Activated CD4-positive, alpha-beta T cell treated with anti-CD3 and anti-CD28 coated beads, Interleukin-2, amount 10 ng/mL, durations not matched to agents 24 days and 14 days (primary cell): ENCODE measurements at places on chromosomes 2 and 18. TPM values are rescaled to one million over a fixed set of nuclear protein-coding genes. Genes with fewer than 3 reads are reported as not detected.

The HRH4 gene
- total RNA-seq, result 0.79 and 1.6 TPM in 2 replicates

GRCh38 chr2:218275371-218276072 is 5.2 kb downstream of the PNKD start:
- peaks cover 60% of the 10 kb centered on the region for H3K36me3 ChIP-seq
- H3K27me3 ChIP-seq, result no peaks in the 10 kb centered on the region
- H3K4me1 ChIP-seq, result peaks cover 23% of the 10 kb centered on the region

GRCh38 chr2:131093696-131094462 is 619 bp upstream of the FAM168B start:
- no peak for DNase-seq
- peak overlapping the region; percentile 97 for H3K27ac ChIP-seq

DNA sequence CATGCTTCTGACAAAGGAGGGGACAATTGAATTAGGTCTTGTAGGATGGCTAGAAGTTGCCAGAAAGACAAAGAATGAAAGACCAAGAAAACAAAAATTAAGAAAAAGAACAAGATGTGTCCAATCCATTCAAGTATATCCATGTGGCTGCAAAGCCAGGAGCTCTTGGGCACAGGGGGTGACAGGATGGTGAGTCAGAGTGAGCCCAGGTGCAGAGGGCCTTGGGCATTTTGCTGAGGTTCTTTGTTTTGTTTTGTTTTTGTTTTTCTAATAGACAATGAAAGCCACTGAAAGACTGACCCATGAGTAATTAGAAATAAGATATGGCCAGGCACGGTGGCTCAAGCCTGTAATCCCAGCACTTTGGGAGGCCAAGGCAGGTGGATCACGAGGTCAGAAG is 104.6 kb upstream of the KLHL29 start:
- H3K27ac ChIP-seq, result no peak overlapping the region
- H3K36me3 ChIP-seq, result no peaks in the 10 kb centered on the region
- no peaks in the 10 kb centered on the region for H3K27me3 ChIP-seq
- no peak for DNase-seq

DNA sequence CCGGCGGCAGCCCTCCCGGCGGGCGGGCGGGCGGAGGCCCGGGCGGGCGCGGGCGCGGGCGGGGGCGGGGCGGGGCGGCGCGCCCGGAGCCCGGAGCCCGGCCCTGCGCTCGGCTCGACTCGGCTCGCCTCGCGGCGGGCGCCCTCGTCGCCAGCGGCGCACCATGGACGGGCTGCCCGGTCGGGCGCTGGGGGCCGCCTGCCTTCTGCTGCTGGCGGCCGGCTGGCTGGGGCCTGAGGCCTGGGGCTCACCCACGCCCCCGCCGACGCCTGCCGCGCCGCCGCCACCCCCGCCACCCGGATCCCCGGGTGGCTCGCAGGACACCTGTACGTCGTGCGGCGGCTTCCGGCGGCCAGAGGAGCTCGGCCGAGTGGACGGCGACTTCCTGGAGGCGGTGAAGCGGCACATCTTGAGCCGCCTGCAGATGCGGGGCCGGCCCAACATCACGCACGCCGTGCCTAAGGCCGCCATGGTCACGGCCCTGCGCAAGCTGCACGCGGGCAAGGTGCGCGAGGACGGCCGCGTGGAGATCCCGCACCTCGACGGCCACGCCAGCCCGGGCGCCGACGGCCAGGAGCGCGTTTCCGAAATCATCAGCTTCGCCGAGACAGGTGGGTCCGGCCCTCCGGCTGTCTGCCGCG is at the start of gene INHBB:
Gene INHBB (plus strand): TSS at position 111 of the 641 bp plus-strand sequence. CDS start 53 bp downstream, at position 164.
- H3K27ac ChIP-seq, result no peak within 1 kb of the TSS
- peaks cover 65% of the 10 kb centered on the region for H3K27me3 ChIP-seq
- DNase-seq, result peak; percentile 59
- H3K4me3 ChIP-seq, result peak within 1 kb of the TSS; percentile 66

The CCDC195 gene
- not detected in 2 replicates for total RNA-seq

The SH2D6 gene
- 0.69 and 0.96 TPM in 2 replicates for total RNA-seq

DNA sequence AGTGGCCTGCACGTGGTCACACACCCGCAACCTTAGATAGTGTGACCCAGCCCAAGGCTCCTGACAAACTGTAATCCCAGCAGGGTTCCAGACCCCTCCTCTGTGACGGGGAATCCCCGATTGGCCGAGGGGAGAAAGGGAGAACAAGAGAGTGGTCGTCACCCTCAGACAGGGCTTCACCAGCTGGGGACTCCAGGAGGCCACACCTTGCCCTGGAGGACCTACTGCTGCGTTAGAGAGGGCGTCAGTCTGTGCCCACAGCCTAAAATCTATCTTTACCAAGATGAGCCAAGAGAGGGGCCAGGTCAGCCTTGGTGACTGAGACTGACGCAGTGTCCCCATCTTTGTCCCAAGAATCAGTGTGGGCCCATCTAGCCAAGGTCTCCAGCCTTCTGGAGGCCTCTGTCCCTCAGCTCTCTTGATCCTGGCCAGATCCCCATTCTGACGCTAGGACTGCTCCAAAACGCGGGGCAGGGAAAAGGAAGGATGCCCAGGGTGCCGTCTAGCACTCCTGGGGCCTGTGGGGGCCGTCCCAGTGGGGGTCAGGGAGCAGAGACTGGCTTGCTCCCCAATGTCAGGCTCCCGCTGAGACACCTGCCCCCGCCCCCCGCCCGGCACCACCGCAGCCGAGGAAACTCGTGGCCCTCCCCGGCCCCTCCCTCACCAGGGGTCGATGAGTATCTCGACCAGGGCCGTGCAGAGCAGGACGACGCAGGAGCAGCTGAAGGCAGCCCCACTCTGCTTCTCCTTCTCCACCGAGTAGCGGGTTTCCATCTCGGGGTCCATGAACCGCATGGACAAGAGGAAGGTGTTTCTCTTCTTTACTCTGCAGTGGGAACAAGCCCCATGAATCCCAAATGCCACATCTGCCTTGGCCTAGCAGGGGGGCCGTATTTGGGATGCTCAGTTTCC is 40.9 kb downstream of the CENPO start:
- H3K4me3 ChIP-seq, result no peak overlapping the region

The PPP1R1C gene
- not detected in 2 replicates for total RNA-seq

- no peaks in the 10 kb centered on the region for H3K4me1 ChIP-seq
- no peak overlapping the region for H3K27ac ChIP-seq
- no peaks in the 10 kb centered on the region for H3K27me3 ChIP-seq
- H3K4me3 ChIP-seq, result no peak overlapping the region
- no peaks in the 10 kb centered on the region for H3K36me3 ChIP-seq
- DNase-seq, result no peak
Measured at GRCh38 chr18:25067275-25068025, 284.5 kb downstream of the ZNF521 start.

The SLC14A1 gene
- 0.86 and 0.97 TPM in 2 replicates for total RNA-seq

The MOGAT1 gene
- total RNA-seq, result not detected in 2 replicates

DNA sequence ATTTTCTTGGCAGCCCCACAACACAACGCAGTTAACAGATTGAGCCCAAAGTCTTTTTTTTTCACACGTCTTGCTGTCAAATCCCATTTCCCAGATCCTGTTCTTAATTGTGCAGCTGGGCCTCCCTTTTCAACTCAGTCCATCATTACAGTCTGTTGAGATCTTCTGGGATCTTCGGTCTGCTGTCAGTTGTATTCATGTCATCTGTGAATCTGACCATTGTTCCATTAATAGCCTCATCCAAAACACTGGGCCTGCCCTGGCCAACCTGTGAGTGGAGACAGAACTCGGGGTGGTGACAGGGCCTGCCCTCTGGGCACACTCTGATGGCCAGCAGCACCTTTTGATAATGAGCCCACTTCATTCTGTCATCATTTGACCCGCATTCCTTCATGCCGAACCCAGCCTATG is 39.7 kb upstream of the SEMA4C start:
- H3K4me1 ChIP-seq, result peaks cover 27% of the 10 kb centered on the region
- H3K36me3 ChIP-seq, result peaks cover 5% of the 10 kb centered on the region
- no peak for DNase-seq
- H3K27ac ChIP-seq, result no peak overlapping the region
- no peaks in the 10 kb centered on the region for H3K27me3 ChIP-seq

- peaks cover 28% of the 10 kb centered on the region for H3K4me1 ChIP-seq
- H3K27ac ChIP-seq, result no peak overlapping the region
- DNase-seq, result no peak
- H3K4me3 ChIP-seq, result peak overlapping the region; percentile 84
- peaks cover 8% of the 10 kb centered on the region for H3K36me3 ChIP-seq
Measured at GRCh38 chr2:221569871-221570270, 2.2 kb downstream of the EPHA4 start.

DNA sequence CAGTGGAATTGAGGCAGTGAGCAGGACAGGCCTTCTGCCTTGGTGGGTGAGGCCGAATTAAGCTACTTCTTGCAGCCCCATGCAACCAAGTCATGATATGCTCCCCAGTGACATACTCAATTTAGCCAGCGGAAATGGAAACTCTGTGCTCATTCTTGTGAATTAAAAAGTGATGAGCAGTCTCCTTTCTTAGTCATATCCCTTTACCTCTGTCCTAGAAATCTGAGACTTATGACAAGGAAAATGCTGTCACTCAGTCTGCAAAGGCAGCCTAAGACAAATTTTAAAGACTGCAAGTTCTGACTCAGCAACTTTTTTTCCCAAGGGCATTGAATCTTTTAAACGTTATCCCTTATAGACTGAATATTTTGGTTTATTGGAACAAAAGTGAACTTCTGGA is 218.2 kb downstream of the SH3BP4 start:
- H3K4me3 ChIP-seq, result no peak overlapping the region
- no peak overlapping the region for H3K27ac ChIP-seq
- no peaks in the 10 kb centered on the region for H3K4me1 ChIP-seq
- H3K27me3 ChIP-seq, result no peaks in the 10 kb centered on the region
- H3K36me3 ChIP-seq, result no peaks in the 10 kb centered on the region

The SNTG2 gene
- 0.14 TPM in 1 of 2 replicates, not detected in the other for total RNA-seq

- H3K36me3 ChIP-seq, result no peaks in the 10 kb centered on the region
- H3K4me3 ChIP-seq, result no peak overlapping the region
- H3K4me1 ChIP-seq, result peaks cover 19% of the 10 kb centered on the region
- H3K27me3 ChIP-seq, result no peaks in the 10 kb centered on the region
Measured at GRCh38 chr2:205022841-205023240, 477.6 kb downstream of the PARD3B start.

The CCDC150 gene
- total RNA-seq, result 18.2 and 21.1 TPM in 2 replicates

DNA sequence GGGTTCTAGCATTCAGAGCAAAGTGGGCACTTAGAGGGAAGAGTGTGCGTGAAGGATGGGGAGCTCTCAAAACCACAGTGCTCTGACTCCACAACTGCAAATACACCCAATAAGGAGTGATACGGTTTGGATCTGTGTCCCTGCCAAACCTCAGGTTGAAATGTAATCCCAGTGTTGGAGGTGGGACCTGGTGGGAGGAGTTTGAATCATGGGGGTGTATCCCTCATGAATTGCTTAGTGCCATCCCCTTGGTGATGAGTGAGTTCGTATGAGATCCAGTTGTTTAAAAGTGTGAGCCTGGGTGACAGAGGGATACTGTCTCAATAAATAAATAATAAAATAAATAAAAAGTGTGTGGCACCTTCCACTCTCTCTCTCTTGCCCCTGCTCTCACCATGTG is 50.3 kb upstream of the CCDC85A start:
- H3K4me1 ChIP-seq, result no peaks in the 10 kb centered on the region
- H3K27me3 ChIP-seq, result no peaks in the 10 kb centered on the region
- DNase-seq, result no peak
- no peak overlapping the region for H3K4me3 ChIP-seq

The RGPD3 gene
- 0.21 TPM in 2 replicates for total RNA-seq

GRCh38 chr2:207704671-207705070 is 6.8 kb upstream of the CCNYL1 start:
- DNase-seq, result no peak
- H3K4me1 ChIP-seq, result peaks cover 7% of the 10 kb centered on the region
- H3K4me3 ChIP-seq, result no peak overlapping the region
- H3K36me3 ChIP-seq, result no peaks in the 10 kb centered on the region
- no peaks in the 10 kb centered on the region for H3K27me3 ChIP-seq

GRCh38 chr2:178517496-178517895 is 37.2 kb downstream of the PLEKHA3 start:
- no peaks in the 10 kb centered on the region for H3K27me3 ChIP-seq
- no peak overlapping the region for H3K27ac ChIP-seq
- DNase-seq, result no peak

- no peaks in the 10 kb centered on the region for H3K27me3 ChIP-seq
- no peaks in the 10 kb centered on the region for H3K36me3 ChIP-seq
- no peaks in the 10 kb centered on the region for H3K4me1 ChIP-seq
- H3K27ac ChIP-seq, result no peak overlapping the region
Measured at GRCh38 chr2:166520604-166521003, 26.6 kb upstream of the SCN7A start.

The EPB41L3 gene
- total RNA-seq, result 1.5 TPM in 2 replicates

The GREB1L gene
- not detected in 2 replicates for total RNA-seq

DNA sequence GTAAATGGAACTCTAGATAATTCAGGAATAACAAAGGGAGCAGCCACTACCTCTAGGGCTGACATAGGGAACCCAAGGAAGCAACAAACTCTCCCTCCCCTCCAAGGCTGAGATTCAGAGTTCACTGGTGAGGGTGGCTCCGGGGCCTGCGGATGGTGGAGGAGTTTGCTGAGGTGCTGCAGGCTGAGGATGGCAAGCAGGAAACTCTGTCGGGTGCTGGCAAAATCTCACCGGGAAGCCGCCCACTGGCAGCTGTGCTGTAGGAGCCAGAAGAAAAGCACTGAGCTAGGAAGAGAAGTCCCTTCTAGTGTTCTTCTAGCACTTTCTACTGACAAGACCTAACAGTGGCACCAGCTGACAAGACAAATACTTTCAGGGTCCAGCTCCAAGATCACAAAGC is 12.5 kb upstream of the HAAO start:
- no peak for DNase-seq
- no peaks in the 10 kb centered on the region for H3K36me3 ChIP-seq
- no peak overlapping the region for H3K27ac ChIP-seq
- H3K4me1 ChIP-seq, result peaks cover 11% of the 10 kb centered on the region
- H3K4me3 ChIP-seq, result no peak overlapping the region

DNA sequence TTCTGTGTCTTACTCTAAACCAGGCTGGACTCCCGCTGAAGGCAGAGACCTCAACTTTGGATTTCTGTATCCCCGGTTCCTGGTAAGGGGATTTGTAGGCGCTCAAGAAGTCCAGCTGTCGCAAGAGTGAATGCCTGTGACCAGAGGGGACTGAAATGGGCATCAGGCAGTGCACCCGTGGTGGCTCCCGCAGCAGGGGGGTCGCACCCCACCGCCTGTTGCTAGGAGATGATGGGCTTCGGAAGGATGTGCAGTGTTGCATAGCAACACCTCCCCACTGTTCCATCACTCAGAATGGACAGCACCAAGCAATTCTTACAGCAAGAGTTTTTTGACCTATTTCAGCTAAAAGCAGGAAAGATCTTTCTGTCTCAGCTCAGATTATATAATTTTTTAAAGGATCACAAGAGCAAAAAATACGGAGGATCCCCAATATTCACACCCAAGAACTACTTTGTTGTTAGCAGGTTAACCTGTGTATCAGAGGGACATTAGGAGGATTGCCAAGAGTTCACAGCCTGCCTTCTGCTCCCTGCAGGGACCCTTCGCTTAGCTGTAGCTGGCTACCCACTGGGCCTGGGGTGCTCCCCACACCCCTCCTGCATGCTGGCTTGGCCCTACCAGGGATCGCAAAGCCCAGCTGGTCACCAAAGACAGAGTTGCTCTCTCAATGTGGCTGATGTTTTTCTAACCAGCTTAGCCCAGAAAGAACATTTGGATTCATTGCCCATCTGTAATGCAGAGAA is 63.8 kb downstream of the SOWAHC start:
- H3K27me3 ChIP-seq, result peaks cover 13% of the 10 kb centered on the region
- no peak for DNase-seq
- no peak overlapping the region for H3K27ac ChIP-seq
- no peaks in the 10 kb centered on the region for H3K4me1 ChIP-seq

GRCh38 chr2:232295971-232296370 is 82.6 kb upstream of the ALPP start:
- H3K36me3 ChIP-seq, result peaks cover 5% of the 10 kb centered on the region
- H3K27me3 ChIP-seq, result no peaks in the 10 kb centered on the region
- H3K4me3 ChIP-seq, result no peak overlapping the region
- H3K4me1 ChIP-seq, result peaks cover 22% of the 10 kb centered on the region
- DNase-seq, result no peak

- H3K4me1 ChIP-seq, result no peaks in the 10 kb centered on the region
- no peak for DNase-seq
Measured at GRCh38 chr18:13187498-13187897, 31.1 kb upstream of the LDLRAD4 start.
